ENCODE measurements at places on chromosomes 16 and 17.

DNA sequence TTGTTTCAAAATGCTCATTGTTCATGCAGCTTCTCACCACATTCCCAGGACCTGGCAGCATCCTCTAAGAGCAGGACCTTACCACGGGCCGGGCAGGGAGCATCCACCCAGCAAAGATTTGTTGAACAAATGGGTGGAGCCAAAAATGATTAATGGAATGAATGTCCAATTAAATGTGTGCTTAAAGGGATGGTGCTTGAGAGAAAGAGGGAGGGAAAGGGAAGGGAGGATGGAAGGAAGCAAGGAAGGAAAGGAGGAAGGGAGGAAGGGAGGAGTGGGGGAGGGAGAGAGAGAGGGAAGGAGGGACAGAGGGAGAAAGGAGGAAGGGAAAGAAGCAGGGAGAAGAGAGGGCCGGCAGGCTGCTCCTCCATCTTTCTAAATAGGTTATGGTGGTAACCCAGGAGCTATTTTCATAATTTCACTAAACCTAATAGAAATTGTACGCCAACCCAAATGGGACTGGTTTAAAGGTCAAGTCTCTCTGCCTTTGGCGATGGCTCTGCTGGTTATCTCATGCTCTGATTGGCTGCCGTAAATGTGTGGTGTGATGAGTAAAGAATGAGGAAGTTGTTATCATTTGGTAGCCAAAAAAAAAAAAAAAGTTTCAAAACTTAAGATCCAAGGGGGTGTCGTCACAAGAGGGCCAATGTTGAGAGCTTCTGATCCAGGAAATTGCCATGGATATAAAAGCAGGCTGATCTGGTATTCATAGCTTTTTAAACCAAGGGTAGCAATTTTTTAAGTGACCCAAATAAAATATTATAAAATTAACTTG, 126.7 kb upstream of the FOXF1 start:
- no peak for DNase-seq

DNA sequence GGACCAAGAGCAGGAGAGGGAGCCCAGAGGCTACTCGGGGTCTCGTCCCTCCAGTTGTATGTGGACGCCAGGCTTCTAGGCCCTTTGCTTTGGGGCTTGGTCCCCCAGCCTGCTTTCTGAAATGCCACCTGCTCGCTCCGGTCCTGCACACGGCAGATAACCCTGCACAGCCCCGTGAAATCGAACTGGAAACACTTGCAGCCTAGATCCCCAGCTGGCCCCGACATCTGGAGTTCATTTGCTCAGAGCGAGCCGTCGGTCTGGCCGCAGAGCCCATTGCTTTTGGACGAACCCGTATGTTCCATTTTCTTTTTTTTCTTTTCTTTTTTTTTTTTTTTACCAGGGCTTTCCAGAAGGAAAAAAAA, 22.9 kb downstream of the C1QTNF1 start:
- DNase-seq = no peak

DNA sequence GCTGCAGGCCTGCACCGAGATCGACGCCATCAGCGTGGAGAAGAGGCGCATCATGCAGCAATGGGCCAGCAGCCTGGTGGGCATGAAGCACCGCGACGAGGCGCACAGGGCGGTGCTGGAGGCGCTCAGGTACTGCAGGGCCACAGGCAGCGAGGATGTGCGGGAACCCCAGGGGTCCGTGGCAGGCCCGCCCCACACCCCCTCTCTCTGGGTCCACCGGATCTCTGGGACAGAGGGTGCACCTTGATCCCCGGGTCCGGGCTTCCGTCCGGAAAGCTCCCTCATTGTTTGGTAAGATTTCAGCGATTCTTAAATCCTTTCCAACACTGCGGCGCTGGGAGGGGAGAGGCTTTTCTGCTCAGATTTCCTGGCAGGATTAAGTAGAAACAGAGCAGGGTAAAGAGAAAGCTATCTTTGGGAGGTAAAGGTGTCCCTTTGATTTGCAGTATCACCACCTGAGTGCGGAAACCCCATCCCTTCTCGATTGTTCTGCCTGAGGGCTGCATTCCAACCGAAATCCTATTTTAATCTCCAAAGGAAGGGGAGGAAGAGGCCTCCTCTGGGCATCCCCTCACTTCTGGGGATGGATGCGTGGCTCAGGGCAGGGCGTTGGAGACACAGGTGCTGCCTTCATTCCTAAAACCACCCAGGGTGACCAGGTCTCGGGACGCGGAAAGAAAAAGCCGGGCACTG, 29.2 kb downstream of the CCDC40 start:
- DNase-seq = no peak

- no peak for DNase-seq
Observed at GRCh38 chr17:78993241-78993956, 13.7 kb upstream of the LGALS3BP start.

- DNase-seq = no peak
Observed at GRCh38 chr16:72380283-72380682, 208.3 kb upstream of the PMFBP1 start.

GRCh38 chr16:86398201-86398600, 112.1 kb upstream of the FOXF1 start:
- DNase-seq = no peak

DNA sequence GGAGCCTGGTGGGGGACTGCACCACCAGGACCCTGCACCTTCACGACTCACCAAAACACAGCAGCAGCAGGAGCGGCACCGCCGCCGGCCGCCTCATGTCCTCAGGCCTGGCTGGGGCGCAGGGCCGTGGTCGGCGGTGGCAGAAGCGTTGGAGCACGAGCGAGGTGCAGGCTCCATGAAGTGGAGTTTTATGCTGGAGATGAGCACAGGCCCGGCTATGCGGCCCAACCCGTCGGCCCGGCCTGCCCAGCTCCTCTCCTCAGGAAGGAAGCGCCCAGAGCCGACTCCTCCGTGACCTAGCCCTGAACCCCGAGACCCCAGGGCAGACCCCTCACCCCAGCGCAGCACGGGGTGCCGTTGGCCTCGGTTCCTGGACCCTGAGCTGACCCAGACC, at the start of gene PRSS27:
Gene PRSS27 (minus strand): TSS at position 161 of the 394 bp plus-strand sequence. CDS start 64 bp downstream, at position 97.
- DNase-seq = no peak

DNA sequence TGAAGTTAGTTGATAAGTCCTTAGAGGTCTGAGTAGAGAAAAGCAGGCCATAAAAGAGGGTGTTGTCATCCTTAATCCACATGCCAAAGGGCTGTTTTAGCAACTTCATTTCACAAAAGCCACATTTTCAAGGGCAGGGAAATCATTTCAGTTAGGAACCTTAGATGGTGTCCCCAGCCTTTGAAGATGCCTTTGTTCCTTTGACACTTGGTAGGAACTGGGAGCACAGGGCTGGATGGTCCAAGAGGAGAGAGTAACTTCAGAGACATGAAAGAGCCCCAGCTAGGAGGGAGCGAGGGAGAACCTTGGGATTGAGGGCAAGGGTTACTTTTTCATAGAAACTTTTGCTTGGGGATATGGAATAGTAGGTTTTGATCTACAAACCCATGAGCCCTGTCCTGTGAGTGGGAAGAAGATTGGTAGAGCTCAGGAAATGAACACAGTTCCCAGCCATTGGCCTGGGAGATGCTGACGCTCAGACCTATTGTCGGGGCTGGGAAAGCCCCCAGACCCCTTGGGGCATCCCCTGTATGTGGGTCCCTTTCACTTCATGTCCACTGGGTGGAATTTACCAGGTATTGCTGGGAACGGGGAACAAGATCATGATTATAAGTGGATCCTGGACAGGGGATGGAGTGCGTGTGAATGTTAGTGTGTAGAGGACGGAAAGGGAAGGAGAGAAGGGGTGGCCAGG, 18.9 kb downstream of the MSI2 start:
- no peak for DNase-seq

GRCh38 chr16:80554033-80554432, 13.2 kb downstream of the DYNLRB2 start:
- DNase-seq = no peak

DNA sequence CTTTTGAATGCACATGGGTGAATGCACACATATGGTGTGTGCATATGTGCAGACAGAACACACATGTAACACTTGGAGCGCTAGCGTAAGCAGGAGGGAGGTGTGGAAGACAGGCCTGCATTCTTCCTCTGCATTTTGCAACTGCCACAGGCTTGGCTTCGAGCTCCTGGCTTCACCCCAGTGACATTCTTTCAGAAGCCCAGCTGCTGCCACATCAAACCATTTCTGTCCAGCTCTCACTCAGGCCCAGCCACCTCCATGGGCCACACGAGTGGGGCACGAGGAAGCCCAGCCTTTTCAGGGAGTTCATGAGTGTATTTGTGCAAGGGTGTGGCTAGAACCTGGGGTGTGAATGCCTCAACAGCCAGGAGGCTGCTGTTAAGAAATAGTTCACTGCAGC, 18.8 kb downstream of the LGALS3BP start:
- no peak for DNase-seq

DNA sequence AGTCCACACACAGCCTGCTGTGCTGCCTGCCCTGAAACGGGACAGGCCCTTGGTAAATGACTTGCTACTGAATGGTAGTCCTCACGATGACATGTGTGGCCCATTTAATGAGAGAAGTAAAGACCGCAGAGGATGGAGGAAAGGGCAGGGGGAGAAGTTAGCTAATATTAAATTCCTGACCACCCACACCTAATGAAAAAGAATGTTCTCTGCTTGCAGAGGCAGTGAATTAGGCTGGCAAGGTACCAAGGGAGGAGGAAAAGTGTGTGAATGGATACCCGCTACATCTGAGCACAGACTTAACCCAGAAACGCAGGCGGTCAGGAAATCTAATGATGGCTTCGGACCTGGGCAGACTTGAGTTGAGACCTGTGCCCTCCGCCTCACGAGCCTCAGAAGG, 141.2 kb downstream of the PRKCA start:
- DNase-seq = peak; percentile 33

DNA sequence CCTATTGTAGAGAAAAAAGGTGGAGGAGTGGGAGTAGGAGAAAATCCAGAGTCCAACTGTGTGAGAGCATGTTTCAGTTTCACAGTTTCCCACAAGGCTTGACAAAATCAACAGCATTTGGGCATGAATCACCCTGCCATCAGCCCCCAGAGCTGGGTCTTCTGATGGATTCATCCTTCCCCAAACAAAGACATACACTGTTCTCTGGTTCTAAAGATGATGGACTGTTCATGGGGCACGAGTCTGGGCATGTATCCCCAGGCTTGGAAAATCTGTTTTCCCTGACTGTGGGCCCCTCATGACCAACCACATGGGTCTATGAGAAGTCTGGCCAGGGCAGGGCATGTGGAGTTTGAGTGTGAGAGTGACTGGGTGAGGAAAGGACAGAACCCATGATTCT, 210.4 kb upstream of the IRX5 start:
- DNase-seq = no peak

GRCh38 chr17:61574542-61575351, 16.3 kb downstream of the NACA2 start:
- no peak for DNase-seq

DNA sequence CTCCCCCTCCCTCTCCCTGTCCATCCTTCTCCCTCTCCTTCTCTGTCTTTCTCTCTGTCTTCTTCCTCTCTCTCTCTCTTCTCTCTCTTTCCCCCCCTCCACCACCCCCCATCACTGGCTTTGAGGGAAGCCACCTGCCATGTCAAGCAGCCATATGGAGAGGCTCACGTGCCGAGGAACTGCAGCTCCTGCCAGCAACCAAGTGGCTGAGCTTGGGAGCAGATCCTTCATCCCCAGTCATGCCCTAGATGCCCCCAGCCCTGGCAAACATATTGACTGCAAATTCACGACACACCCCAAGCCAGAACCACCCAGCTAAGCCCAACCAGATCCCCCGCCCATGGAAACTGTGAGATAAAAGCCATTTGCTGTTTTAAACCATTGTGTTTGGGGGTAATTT, 40.9 kb upstream of the RBFOX3 start:
- DNase-seq = no peak

DNA sequence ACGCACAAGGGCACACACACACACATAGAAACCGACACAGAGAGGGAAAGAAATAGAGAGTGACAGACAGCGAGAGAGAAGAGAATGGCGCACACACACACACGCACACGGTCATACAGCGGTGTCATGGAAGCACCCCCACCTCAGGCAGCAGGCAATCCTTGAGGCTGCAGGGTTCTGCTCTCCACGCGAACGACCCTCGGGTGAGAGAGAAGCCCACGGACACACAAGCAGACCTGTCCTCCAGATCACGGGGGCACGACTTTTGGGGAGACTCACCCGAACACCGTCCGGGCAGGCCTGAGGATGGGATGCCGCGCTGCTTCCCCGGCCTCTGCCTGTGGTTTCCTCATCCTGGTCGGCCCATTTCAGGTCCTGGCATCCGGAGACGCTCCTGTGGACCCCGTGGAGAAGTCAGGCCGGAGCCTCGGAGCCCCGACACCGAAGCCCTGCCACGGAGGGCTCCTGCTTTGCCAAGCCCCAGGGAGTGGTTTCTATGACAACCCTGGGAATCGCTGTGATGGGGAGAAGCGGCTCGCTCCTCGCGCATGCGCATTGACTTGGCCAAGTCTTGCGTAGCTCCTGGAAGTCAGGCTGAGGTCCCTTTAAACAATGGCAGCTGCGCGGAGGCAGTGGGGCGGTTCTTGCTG, 118.2 kb upstream of the KCNJ18 start:
- DNase-seq = no peak

DNA sequence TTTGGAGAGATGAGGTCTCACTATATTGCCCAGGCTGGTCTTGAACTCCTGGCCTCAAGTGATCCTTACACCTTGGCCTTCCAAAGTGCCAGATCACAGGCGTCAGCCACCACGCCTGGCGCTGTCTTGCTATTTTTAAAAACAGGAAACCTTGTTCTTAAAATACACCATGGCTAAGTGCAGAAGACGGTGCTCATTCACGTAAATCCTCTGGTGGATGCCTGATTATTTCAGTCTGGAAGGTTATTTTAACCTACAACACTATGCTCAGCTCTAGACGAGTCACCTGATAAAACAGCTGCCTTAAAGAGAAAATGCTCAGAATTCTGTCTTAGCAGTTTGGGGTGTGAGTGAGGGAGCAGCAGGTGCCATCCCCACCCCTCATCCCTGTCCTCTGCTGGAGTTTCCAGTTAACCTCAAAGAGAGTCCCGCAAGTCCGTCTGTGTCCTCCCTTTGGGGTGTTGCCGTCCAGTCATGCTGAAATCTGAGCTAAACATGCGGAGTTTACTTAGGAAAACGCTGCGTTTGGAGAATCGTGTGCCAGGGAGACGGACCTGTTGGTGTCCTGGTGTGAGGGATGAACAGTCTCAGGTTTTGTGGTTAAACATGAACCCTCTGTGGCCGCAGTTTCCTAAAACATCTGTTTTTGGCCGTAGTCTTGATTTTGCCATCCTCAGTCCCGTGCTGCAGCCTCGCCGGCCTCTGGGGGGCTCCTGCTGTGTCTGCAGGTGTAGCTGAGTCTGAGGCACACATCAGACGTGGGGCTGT, 17.1 kb downstream of the SPG7 start:
- DNase-seq = no peak

- DNase-seq = no peak
Observed at GRCh38 chr17:42694524-42694923, 12.2 kb downstream of the CNTNAP1 start.

GRCh38 chr17:80397686-80398085, 17.3 kb upstream of the ENDOV start:
- DNase-seq = no peak

- DNase-seq = no peak
Observed at GRCh38 chr16:66205287-66206231, 160.9 kb upstream of the CDH5 start.

GRCh38 chr17:76199469-76199868, 40.8 kb downstream of the RNF157 start:
- no peak for DNase-seq

Data from breast epithelium (tissue), 4 donors.